ENCODE measurements at places on chromosomes 3 and 15. TPM values are rescaled to one million over a fixed set of nuclear protein-coding genes. Genes with fewer than 3 reads are reported as not detected.

The FSD2 gene
- total RNA-seq, result not detected

The CSPG5 gene
- 0.17 TPM for total RNA-seq

The LRRIQ4 gene
- not detected for total RNA-seq

The COX5A gene
- total RNA-seq, result 179 TPM

The C3orf85 gene
- total RNA-seq, result not detected

The ZNF502 gene
- total RNA-seq, result 0.66 TPM

The SNRPA1 gene
- total RNA-seq, result 74.9 TPM

DNA sequence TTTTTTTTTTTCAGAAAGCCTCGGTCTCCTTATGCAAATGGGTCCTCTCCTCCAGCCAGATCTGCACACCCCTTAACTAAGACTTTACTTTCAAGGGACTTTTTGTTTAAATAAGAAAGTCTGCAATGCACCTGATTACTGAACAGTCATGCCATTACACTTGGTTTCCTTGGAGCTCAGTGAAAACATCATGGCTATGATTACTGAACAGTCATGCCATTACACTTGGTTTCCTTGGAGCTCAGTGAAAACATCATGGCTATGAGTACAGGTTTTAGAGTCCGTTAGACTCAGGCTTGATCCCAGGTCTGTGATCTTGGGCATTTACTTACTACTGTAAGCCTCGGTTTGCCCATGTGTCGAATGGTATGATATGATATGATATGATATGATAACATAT, 10.1 kb downstream of the ENTPD3 start:
- peaks cover 4% of the 10 kb centered on the region for H3K27me3 ChIP-seq
- no peaks in the 10 kb centered on the region for H3K4me1 ChIP-seq
- no peak for DNase-seq
- no peak overlapping the region for H3K4me3 ChIP-seq
- H3K36me3 ChIP-seq, result no peaks in the 10 kb centered on the region

- no peak overlapping the region for H3K27ac ChIP-seq
- no peaks in the 10 kb centered on the region for H3K36me3 ChIP-seq
- H3K4me3 ChIP-seq, result no peak overlapping the region
- H3K4me1 ChIP-seq, result peaks cover 28% of the 10 kb centered on the region
Measured at GRCh38 chr3:129207479-129207878, 23.8 kb upstream of the CNBP start.

GRCh38 chr3:120407508-120408287, 43.1 kb downstream of the FSTL1 start:
- H3K36me3 ChIP-seq, result peaks cover 74% of the 10 kb centered on the region
- no peak for DNase-seq
- H3K27ac ChIP-seq, result peak overlapping the region; percentile 81
- no peak overlapping the region for H3K4me3 ChIP-seq

DNA sequence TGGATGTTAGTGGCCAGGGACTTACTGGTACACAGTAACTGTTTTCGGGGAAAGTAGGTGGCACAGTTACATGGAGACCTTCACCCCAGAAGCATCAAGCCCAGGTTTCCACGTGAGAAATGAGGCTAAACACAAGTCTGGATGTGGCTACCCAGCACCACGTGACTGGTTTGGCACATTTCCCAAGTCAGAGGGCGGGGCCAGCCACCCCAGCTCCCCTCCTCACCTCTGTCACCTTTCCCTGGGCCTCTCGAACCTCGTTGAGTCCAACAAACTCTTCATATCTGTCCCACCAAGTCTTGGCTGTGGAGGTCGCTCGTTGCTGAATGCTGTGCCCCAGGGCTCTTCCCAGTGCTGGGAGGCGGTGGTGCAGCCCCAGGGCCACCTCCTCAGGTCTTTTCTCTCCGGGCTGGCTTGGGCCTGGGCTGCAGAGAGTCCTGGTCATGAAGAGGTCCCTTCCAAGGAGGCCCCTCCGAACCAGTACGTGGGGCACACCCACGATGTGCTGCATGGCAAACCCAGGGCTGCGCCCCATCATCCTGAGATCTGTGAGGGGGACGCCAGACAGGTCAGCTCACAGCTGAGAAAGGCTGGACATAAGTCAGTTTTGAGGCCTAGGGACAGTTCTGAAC, 4.8 kb upstream of the PLXNB1 start:
- no peaks in the 10 kb centered on the region for H3K27me3 ChIP-seq
- peak overlapping the region; percentile 81 for H3K27ac ChIP-seq
- DNase-seq, result no peak
- H3K4me3 ChIP-seq, result no peak overlapping the region
- peaks cover 6% of the 10 kb centered on the region for H3K36me3 ChIP-seq

- no peak overlapping the region for H3K27ac ChIP-seq
- no peak for DNase-seq
- no peaks in the 10 kb centered on the region for H3K36me3 ChIP-seq
- H3K27me3 ChIP-seq, result no peaks in the 10 kb centered on the region
- no peak overlapping the region for H3K4me3 ChIP-seq
Measured at GRCh38 chr3:148217317-148217716, 480.4 kb upstream of the AGTR1 start.

- no peak overlapping the region for H3K4me3 ChIP-seq
- H3K27me3 ChIP-seq, result no peaks in the 10 kb centered on the region
- H3K36me3 ChIP-seq, result peaks cover 34% of the 10 kb centered on the region
- H3K27ac ChIP-seq, result no peak overlapping the region
- peaks cover 67% of the 10 kb centered on the region for H3K4me1 ChIP-seq
Measured at GRCh38 chr15:29776859-29777258, 45.4 kb downstream of the TJP1 start.

DNA sequence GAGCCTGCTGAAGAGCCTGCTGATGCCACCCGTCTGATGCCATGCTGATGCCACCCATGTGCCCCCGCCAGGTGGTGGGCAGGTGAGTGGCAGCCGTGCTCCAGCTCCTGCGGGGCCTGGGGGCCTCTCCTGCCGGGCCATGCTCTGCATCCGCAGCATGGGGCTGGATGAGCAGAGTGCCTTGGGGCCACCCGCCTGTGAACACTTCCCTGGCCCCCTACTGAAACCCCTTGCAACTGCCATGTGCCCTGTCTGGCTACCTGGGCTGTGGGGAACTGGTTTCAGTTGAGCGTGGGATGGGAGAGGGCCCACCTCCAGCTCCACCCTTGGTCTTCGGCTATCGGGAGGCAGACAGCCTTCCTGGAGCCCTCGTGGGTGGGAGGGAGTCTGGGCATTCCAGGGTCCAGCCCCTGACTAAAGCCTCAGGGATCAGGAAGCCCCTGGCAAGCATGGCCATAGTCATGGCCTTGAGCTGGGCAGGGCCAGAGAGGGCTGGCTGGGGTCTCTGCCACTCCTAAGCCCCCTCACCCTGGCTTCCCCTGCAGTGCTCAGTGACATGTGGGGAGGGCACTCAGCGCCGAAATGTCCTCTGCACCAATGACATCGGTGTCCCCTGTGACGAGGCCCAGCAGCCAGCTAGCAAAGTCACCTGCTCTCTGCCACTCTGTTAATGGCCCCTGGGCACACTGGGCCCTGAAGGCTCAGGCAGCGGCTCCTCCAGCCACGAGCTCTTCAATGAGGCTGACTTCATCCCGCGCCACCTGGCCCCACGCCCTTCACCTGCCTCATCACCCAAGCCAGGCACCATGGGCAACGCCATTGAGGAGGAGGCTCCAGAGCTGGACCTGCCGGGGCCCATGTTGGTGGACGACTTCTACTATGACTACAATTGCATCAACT, 92.2 kb downstream of the TBC1D2B start:
- no peak for DNase-seq
- H3K36me3 ChIP-seq, result no peaks in the 10 kb centered on the region
- H3K27ac ChIP-seq, result no peak overlapping the region
- H3K4me3 ChIP-seq, result no peak overlapping the region
- H3K27me3 ChIP-seq, result peaks cover 24% of the 10 kb centered on the region

GRCh38 chr15:78090422-78091063, 1.8 kb upstream of the SH2D7 start:
- H3K27ac ChIP-seq, result no peak overlapping the region
- H3K36me3 ChIP-seq, result no peaks in the 10 kb centered on the region
- H3K4me3 ChIP-seq, result no peak overlapping the region
- no peak for DNase-seq
- peaks cover 21% of the 10 kb centered on the region for H3K27me3 ChIP-seq

GRCh38 chr15:51907136-51907862, 64.3 kb downstream of the LEO1 start:
- no peak overlapping the region for H3K4me3 ChIP-seq
- H3K36me3 ChIP-seq, result peaks cover 23% of the 10 kb centered on the region
- H3K27ac ChIP-seq, result peak overlapping the region; percentile 64
- DNase-seq, result peak; percentile 67
- peaks cover 3% of the 10 kb centered on the region for H3K27me3 ChIP-seq

Measured in HFFc6 (cell line).